Pancreas (tissue), 10 donors: ENCODE measurements at places on chromosomes 5 and 9. TPM values are rescaled to one million over a fixed set of nuclear protein-coding genes. Genes with fewer than 3 reads are reported as not detected.
A peak's percentile ranks its signal among the peaks of the same experiment; 100 is the strongest.

The SLC22A4 gene
- 0.08 TPM for total RNA-seq

The GIN1 gene
- 3.1 TPM for total RNA-seq

DNA sequence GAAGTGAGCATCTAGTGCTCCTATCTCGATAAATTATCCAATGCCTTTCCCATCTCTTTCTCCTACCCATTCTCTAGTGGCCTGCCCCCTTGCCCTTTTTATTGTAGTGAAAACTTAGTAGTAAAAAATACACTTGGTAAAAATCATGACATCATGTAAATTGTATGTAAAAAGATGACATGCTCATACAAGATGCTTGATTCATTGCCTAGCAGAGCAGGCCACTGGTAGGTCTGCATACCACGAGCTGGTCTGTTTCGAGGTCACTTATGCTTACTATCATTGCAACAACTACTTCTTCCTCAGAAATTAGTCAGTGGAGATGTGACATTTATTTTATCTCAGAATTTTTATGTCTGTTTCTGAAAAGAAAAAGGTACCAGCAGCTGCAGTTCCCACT is 177.3 kb downstream of the C9orf152 start:
- DNase-seq: no peak
- H3K4me1 ChIP-seq: no peaks in the 10 kb centered on the region
- no peak overlapping the region for H3K27ac ChIP-seq
- H3K4me3 ChIP-seq: no peak overlapping the region

DNA sequence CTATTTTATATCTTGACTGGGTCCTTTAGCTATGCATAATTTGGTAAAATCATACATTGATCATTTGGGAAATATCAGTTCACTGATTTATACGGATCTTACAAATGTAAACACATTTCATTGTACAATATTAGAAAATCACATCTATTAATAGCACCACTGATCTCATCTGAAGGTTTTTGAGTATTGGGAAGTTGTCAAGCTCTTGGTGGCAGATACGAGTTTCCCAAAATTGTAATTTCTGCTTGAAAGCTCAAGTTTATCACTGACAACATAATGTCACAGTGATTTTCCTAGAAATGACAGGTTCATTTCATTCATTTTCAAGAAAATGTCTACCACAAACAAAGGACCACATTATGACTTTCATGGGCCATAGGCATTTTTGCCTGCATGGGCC is 3.0 kb upstream of the MACROH2A1 start:
- H3K4me3 ChIP-seq: no peak overlapping the region
- no peaks in the 10 kb centered on the region for H3K36me3 ChIP-seq
- no peak overlapping the region for H3K27ac ChIP-seq
- H3K4me1 ChIP-seq: peaks cover 10% of the 10 kb centered on the region
- DNase-seq: no peak
- no peaks in the 10 kb centered on the region for H3K27me3 ChIP-seq

DNA sequence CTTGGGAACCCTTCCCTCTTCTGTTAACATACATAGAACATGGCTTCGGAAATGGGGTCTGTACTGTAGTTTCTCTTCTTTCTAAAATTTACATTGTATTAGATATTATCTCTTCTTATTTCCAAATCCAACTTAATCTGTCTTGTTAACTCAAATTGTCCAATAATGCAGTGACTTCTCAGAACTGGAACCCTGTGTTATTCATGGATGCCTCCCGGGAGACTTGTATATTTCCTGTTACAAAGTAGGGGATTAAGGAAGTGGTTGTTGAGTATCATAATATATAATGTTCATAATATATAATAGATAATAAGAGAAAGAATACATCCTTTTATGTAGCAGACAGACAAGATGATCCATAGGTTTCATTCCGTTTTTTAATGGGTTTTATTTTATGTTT is 128.4 kb downstream of the ZSWIM6 start:
- DNase-seq: no peak
- H3K36me3 ChIP-seq: no peaks in the 10 kb centered on the region
- no peak overlapping the region for H3K4me3 ChIP-seq
- H3K27me3 ChIP-seq: no peaks in the 10 kb centered on the region
- H3K4me1 ChIP-seq: peaks cover 22% of the 10 kb centered on the region

DNA sequence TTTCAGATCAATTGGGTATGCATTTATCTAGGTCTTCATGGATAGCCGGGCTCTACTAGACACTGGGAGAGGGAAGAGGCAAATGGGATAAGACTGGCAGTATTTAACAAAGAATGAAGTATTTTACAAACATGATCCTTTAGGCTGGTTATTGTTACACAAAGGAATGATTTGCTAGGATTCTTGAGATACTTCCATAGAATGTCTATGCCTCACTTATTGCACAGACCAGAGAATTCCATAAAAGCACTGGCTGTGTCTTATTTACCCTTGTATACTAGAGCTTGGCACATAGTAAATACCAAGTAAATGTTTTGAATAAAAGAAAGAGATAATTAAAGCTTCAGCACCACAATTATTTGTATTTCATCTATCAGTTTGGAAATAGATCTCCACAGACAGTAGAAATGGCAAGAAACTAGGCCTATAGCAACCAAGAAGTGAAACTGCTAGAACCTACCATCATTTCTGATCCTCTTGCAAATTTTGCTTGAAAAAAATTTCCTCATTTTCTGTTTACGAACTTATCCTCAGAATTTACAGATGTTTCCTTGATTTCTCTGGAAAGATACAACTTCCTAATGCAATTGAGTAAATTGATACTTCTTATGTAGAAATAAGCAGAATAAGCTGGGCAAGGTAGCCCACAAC is 3.8 kb downstream of the PDCD1LG2 start:
- H3K36me3 ChIP-seq: no peaks in the 10 kb centered on the region
- DNase-seq: no peak
- no peaks in the 10 kb centered on the region for H3K27me3 ChIP-seq
- no peaks in the 10 kb centered on the region for H3K4me1 ChIP-seq

- H3K27ac ChIP-seq: no peak overlapping the region
- no peak for DNase-seq
- no peaks in the 10 kb centered on the region for H3K36me3 ChIP-seq
- H3K4me1 ChIP-seq: no peaks in the 10 kb centered on the region
These were observed 421.6 kb downstream of the IRX1 start for GRCh38 chr5:4017076-4017803.

- no peak overlapping the region for H3K27ac ChIP-seq
- H3K27me3 ChIP-seq: no peaks in the 10 kb centered on the region
These were observed 8.9 kb downstream of the LCN1 start for GRCh38 chr9:135530146-135530545.

DNA sequence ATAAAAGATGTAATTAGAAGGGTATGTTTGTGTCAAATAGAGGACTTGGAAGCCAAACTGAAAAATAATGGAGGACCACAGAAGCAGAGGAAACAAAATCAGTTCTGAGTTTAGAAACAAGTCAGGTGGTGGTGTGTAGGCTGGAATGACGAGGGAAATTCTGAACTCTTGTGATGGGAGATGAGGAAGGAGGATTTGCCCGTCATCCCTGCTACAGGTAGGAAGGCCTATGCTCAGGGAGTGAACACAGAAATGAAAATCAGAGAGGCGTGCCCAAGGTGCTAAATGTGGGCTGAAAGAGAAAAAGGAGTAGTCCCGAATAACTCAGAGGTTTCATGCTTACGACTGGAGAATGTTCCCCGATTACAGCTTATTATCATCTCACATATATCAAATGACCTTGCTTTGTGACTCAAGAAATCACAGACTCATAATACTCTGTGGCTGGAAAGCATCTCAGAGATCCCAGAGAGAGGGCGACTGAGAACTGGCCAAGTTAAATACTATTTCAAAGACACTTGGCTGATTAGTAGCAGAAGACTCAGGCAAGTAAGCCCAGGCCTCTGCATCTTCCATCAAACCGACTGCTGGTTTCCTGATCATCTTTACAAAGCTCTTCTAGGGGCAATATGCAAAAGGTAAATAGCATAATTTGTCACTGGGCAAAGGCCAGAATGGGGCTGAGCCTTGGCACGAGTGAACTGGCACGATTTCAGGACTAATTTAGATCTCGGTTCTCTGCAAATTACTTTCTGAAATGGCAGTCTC is 126.0 kb downstream of the SUSD1 start:
- no peaks in the 10 kb centered on the region for H3K36me3 ChIP-seq
- H3K27me3 ChIP-seq: no peaks in the 10 kb centered on the region
- H3K27ac ChIP-seq: no peak overlapping the region

DNA sequence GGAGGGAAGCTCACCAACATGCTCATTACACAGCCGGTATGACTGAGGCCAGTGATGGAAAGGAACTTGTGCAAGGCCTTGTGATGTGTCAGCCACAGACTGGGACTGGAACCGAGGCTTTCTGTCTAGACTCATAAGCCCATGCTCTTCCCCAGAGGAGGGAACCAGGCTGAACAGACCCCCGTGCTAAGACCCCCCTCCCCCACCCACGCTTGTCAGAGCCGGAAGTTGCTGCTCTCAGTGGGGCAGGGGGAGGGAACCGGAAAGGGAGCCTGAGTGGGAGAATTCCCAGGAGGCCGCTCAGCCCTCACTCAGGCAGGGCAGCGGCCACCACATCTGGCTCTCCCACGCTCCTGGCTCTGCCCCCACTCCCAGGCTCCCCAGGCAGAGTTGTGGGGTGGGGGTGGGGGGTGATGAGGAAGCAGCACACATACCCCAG is 4.1 kb upstream of the PDGFRB start:
- no peak overlapping the region for H3K4me3 ChIP-seq
- H3K36me3 ChIP-seq: no peaks in the 10 kb centered on the region
- H3K4me1 ChIP-seq: no peaks in the 10 kb centered on the region

- no peaks in the 10 kb centered on the region for H3K4me1 ChIP-seq
- H3K4me3 ChIP-seq: peak within 1 kb of the TSS; percentile 4
- H3K27ac ChIP-seq: peak within 1 kb of the TSS; percentile 0
- peaks cover 7% of the 10 kb centered on the region for H3K27me3 ChIP-seq
These were observed at the start of gene TNFSF8 for GRCh38 chr9:114930056-114930812. TSS of gene TNFSF8 (minus strand) at chr9:114930591. CDS start at chr9:114930303, 288 bp downstream.

GRCh38 chr9:112000743-112001142 is 104.1 kb downstream of the UGCG start:
- H3K4me3 ChIP-seq: no peak overlapping the region
- no peak for DNase-seq
- no peak overlapping the region for H3K27ac ChIP-seq
- no peaks in the 10 kb centered on the region for H3K4me1 ChIP-seq

The SNX18 gene
- total RNA-seq: 15.4 TPM

The TAF11L3 gene
- total RNA-seq: not detected

The GDNF gene
- not detected for total RNA-seq

The SPATA31C1 gene
- not detected for total RNA-seq

The SPINK1 gene
- 26,066 TPM for total RNA-seq

- H3K4me1 ChIP-seq: no peaks in the 10 kb centered on the region
- H3K27ac ChIP-seq: no peak overlapping the region
- H3K4me3 ChIP-seq: no peak overlapping the region
- no peaks in the 10 kb centered on the region for H3K36me3 ChIP-seq
These were observed 12.2 kb upstream of the ZNF367 start for GRCh38 chr9:96430377-96430776.

The C9 gene
- not detected for total RNA-seq

DNA sequence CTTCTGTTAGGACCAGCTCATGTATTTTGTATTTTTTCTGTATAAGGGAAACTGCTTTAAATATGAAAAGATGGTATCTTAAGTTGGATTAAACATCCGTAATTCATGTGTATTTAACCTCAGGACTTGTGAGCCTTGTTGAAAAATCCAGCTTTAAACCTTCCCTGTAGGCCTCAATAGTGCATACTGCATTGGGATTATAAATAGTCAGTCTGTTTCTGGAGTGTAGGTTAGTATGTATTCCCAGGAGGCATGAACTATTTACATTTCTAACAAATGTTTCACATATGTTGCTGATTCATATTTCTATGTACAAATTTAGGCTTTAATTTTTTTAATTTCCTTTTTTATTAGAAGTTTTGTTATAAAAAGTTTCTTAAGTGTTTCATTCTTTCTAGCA is 137.9 kb upstream of the GRHPR start:
- peaks cover 3% of the 10 kb centered on the region for H3K4me1 ChIP-seq
- no peak overlapping the region for H3K4me3 ChIP-seq
- no peak for DNase-seq
- no peaks in the 10 kb centered on the region for H3K36me3 ChIP-seq
- no peaks in the 10 kb centered on the region for H3K27me3 ChIP-seq

The SPINK7 gene
- not detected for total RNA-seq

The IARS1 gene
- 89.3 TPM for total RNA-seq

- H3K27me3 ChIP-seq: no peaks in the 10 kb centered on the region
- no peaks in the 10 kb centered on the region for H3K36me3 ChIP-seq
- DNase-seq: no peak
These were observed 434.5 kb upstream of the CDH9 start for GRCh38 chr5:27472871-27473270.

The HMCN2 gene
- total RNA-seq: 0.55 TPM

GRCh38 chr5:134122530-134122929 is 8.0 kb downstream of the TCF7 start:
- H3K36me3 ChIP-seq: no peaks in the 10 kb centered on the region
- no peaks in the 10 kb centered on the region for H3K27me3 ChIP-seq
- peaks cover 4% of the 10 kb centered on the region for H3K4me1 ChIP-seq
- DNase-seq: no peak

GRCh38 chr5:76521240-76521758 is 101.9 kb downstream of the F2RL2 start:
- peaks cover 12% of the 10 kb centered on the region for H3K4me1 ChIP-seq
- H3K27ac ChIP-seq: no peak overlapping the region
- H3K4me3 ChIP-seq: no peak overlapping the region
- DNase-seq: no peak
- H3K27me3 ChIP-seq: no peaks in the 10 kb centered on the region

DNA sequence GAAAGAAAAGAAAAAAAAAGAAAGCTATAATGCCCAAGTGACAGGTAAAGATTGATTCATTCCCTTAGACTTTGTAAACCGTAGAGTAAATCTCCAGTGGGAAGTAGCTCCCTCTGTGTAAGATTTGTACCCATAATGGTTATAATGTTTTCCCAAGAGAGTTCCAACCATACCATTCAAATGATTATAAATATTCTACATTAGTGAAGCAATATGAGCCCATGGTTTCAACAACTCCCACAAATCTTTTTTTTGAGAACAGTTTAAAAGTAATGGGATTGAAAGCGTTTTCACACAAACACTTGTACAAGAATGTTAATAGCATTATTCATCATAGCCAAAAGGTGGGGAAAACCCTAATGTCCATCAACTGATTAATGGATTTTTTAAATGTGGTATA is 58.0 kb downstream of the GRAMD2B start:
- DNase-seq: no peak
- H3K4me3 ChIP-seq: no peak overlapping the region
- no peak overlapping the region for H3K27ac ChIP-seq
- no peaks in the 10 kb centered on the region for H3K27me3 ChIP-seq
- no peaks in the 10 kb centered on the region for H3K36me3 ChIP-seq
- H3K4me1 ChIP-seq: no peaks in the 10 kb centered on the region

DNA sequence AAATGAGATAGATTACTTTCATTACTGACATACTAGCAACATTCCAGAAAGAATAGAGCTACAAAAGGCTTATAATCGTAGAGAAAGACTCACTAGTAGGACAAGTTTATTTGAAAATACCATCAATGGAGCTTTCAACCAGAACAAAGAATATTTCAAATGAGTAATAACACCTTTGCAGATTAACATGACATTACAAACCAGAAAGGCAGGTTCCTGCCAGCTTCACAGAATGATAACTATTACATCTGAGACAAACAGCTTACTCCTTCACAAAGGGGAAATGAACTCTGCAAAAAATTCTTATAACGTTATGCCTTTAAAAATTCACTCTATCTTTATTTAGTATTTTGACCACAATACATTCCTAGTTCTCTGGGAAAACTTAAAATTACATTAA is 103.1 kb downstream of the EPB41L4A start:
- no peaks in the 10 kb centered on the region for H3K27me3 ChIP-seq
- H3K4me1 ChIP-seq: no peaks in the 10 kb centered on the region
- no peaks in the 10 kb centered on the region for H3K36me3 ChIP-seq
- no peak overlapping the region for H3K4me3 ChIP-seq
- no peak overlapping the region for H3K27ac ChIP-seq

The TAF11L2 gene
- total RNA-seq: not detected

GRCh38 chr5:1795931-1796330 is 3.7 kb downstream of the MRPL36 start:
- no peak for DNase-seq
- H3K36me3 ChIP-seq: peaks cover 8% of the 10 kb centered on the region
- no peak overlapping the region for H3K27ac ChIP-seq
- no peak overlapping the region for H3K4me3 ChIP-seq
